ENCODE measurements at places on chromosomes 2 and 18. TPM values are rescaled to one million over a fixed set of nuclear protein-coding genes. Genes with fewer than 3 reads are reported as not detected.

Gene SERPINB13
- total RNA-seq = not detected

- no peak overlapping the region for H3K4me3 ChIP-seq
- DNase-seq = no peak
- H3K27me3 ChIP-seq = no peaks in the 10 kb centered on the region
- no peak overlapping the region for H3K27ac ChIP-seq
- no peaks in the 10 kb centered on the region for H3K36me3 ChIP-seq
Measured at GRCh38 chr2:126771094-126771493, 115.1 kb downstream of the GYPC start.

DNA sequence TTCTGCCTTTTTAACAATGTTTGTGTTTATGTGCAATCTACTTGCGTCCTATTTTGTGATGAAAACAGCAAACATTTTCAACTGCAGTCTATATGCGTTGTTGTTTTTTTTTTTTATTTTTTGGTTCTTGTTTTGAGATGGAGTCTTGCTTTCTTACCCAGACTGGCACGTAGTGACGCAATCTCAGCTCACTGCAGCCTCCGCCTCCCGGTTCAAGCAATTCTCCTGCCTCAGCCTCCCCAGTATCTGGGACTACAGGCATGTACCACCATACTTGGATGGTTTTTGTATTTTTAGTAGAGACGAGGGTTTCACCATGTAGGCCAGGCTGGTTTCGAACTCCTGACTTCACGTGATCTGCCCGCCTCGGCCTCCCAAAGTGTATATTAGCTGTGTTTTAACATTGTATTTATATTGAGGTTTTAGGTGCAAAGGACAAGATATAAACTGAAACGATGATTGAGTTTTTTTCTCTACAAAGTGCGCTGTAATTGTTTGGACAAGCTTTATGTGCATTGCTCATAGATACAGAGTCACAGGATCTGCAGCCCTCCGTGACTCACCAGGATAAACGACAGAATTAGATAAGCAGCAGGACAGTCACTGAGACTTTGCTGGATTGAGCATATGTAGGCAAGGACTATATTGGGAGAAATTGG lies 17.4 kb downstream of the CDH7 start:
- no peaks in the 10 kb centered on the region for H3K27me3 ChIP-seq
- DNase-seq = no peak
- H3K36me3 ChIP-seq = no peaks in the 10 kb centered on the region
- H3K4me1 ChIP-seq = no peaks in the 10 kb centered on the region

- H3K4me1 ChIP-seq = no peaks in the 10 kb centered on the region
- H3K27ac ChIP-seq = no peak overlapping the region
- H3K27me3 ChIP-seq = no peaks in the 10 kb centered on the region
- H3K36me3 ChIP-seq = no peaks in the 10 kb centered on the region
- H3K4me3 ChIP-seq = no peak overlapping the region
Measured at GRCh38 chr18:57957210-57957609, 86.8 kb upstream of the NEDD4L start.

DNA sequence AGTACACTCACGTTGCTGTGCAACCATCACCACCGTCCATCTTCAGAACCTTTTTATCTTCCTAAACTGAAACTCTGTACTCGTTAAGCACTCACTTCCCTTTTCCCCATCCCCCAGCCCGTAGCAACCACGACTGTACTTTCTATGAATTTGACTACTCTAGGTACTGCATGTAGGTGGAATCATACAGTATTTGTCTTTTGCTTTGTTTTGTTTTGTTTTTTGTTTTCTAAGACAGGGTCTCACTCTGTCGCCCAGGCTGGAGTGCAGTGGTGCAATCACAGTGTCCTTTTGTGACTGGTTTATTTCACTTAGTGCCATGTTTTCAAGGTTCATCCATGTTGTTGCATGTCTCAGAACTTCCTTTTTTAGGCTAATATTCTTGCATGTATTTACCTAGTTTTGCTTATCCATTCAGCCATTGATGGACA lies 7.0 kb upstream of the TYMS start:
- H3K36me3 ChIP-seq = no peaks in the 10 kb centered on the region
- no peak overlapping the region for H3K4me3 ChIP-seq
- H3K27me3 ChIP-seq = no peaks in the 10 kb centered on the region
- no peak for DNase-seq

DNA sequence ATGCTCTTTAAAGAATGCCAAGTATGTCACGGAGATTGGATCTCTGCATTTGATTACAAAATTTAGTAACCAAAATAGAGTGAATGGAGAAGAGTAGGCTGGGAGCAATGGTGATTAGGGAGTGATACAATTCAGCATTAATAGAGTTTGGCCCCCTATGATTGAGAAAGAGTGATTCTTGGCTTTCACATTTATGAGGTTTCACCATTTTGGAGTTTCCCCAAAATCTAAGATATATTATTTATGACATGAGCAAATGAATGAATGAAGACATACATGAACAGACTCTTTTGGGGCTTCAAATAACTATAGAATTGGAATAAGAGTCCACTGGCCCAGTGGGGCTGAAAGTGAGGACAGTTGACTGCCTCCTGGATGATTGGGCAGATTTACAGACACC lies 255.2 kb downstream of the LPIN1 start:
- H3K4me1 ChIP-seq = no peaks in the 10 kb centered on the region
- no peaks in the 10 kb centered on the region for H3K36me3 ChIP-seq
- H3K27ac ChIP-seq = no peak overlapping the region
- H3K27me3 ChIP-seq = no peaks in the 10 kb centered on the region
- H3K4me3 ChIP-seq = no peak overlapping the region

Gene SP3
- total RNA-seq = 36.5 TPM

Gene STAT4
- 4.6 TPM for total RNA-seq

DNA sequence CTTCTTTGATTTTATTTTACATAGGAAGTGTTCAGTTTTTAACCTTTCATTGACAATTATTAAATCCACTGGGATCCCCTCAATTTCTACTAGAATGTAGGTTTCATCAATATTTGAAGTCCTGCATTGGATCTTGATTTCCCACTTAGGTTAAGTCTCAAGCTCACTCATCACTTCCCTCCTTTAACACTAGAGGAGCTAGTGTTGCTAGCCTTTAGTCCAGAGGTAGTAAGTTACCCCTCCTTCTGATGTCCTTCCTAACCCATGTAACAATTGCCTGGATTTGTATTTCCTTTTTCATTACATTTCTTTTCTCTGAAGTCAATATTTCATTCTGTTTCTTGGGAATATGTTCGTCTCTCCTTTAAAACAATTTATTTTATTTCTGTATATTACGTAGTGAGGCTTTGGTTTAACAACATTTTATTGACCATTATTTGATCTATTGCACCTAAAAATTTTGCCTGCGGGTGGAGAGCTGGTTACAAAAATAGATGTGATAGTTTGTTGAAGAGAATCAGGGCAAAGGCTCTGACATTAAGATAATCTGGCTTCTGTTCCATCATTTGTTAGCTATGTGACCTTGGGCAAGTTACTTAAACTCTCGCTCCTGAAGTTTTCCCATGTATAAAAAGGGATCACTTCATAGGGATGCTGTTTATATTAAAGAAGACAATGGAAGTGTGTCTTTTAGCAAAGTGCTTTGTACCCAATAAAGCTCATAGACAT lies 833.0 kb downstream of the SLC4A3 start:
- H3K4me3 ChIP-seq = no peak overlapping the region
- no peaks in the 10 kb centered on the region for H3K36me3 ChIP-seq
- no peak for DNase-seq
- H3K27ac ChIP-seq = no peak overlapping the region

DNA sequence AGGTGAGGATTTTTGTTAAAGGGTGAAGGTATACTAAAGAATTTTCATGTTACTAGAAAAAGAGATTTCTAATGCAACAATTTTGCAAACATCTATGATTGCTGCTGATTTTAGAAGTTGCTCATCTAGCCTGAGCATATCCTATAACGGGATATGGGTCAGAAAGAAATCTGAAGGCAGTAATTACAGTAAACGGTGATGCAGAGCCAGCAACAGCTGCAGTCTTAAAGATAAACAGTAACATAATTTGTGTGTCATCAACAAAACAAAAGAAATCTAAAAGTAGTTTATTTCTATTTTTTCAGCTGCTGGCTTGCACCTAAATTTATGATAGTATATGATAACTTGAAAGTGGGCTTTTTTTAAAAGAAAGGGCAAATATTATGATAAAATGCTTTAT lies 215.7 kb downstream of the SLC4A10 start:
- H3K4me1 ChIP-seq = no peaks in the 10 kb centered on the region
- H3K27ac ChIP-seq = no peak overlapping the region
- no peaks in the 10 kb centered on the region for H3K27me3 ChIP-seq

- no peaks in the 10 kb centered on the region for H3K4me1 ChIP-seq
- H3K4me3 ChIP-seq = no peak overlapping the region
- H3K27ac ChIP-seq = no peak overlapping the region
- no peak for DNase-seq
Measured at GRCh38 chr2:163644238-163644637, 91.6 kb downstream of the FIGN start.

Gene UGT1A3
- 49.3 TPM for total RNA-seq

- no peaks in the 10 kb centered on the region for H3K27me3 ChIP-seq
- H3K4me1 ChIP-seq = no peaks in the 10 kb centered on the region
- DNase-seq = no peak
- no peaks in the 10 kb centered on the region for H3K36me3 ChIP-seq
- H3K27ac ChIP-seq = no peak overlapping the region
Measured at GRCh38 chr2:178830451-178830850, 23.2 kb upstream of the TTN start.

DNA sequence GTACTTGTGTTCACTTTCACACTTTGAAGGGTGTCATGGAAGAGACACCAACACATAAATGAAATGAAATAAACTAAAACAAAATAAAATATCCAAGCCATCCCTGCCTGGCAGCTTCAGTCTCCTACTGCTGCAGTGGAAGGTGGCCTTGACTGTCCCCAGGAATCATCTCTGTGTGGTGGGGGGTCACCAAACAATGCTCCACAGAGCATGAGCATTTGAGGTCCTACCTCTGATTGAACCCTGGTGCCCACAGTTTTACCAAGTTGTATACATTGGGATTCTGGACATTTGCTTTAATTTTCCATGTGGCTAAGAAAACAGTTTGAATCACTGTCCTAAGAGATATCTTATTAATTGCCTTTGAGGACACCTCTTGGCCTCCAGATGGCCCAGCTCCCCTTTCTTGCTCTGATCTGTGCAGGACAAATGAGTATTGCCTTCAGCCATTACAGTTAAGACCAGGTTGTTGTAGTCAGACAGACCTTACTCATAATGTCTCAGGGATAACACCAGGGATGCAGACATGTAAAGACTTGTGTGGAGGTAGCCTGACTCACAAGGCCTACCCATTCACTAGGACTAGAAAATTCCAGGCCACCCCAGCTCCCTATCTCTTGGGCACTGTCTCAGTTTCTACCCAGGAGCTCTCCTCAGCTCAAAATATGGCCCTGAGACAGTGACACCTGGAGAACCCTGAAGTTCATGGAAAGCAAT lies 195.0 kb downstream of the MYCN start:
- no peaks in the 10 kb centered on the region for H3K27me3 ChIP-seq
- no peak overlapping the region for H3K4me3 ChIP-seq
- H3K27ac ChIP-seq = no peak overlapping the region
- no peaks in the 10 kb centered on the region for H3K36me3 ChIP-seq
- DNase-seq = no peak

- H3K27me3 ChIP-seq = no peaks in the 10 kb centered on the region
- no peak for DNase-seq
- H3K36me3 ChIP-seq = no peaks in the 10 kb centered on the region
- H3K27ac ChIP-seq = no peak overlapping the region
- H3K4me1 ChIP-seq = no peaks in the 10 kb centered on the region
Measured at GRCh38 chr2:74357627-74358026, 14.4 kb upstream of the SLC4A5 start.

GRCh38 chr18:12721495-12722275 lies 18.8 kb downstream of the PSMG2 start:
- peaks cover 34% of the 10 kb centered on the region for H3K36me3 ChIP-seq
- no peaks in the 10 kb centered on the region for H3K27me3 ChIP-seq
- H3K4me1 ChIP-seq = no peaks in the 10 kb centered on the region
- H3K27ac ChIP-seq = no peak overlapping the region

DNA sequence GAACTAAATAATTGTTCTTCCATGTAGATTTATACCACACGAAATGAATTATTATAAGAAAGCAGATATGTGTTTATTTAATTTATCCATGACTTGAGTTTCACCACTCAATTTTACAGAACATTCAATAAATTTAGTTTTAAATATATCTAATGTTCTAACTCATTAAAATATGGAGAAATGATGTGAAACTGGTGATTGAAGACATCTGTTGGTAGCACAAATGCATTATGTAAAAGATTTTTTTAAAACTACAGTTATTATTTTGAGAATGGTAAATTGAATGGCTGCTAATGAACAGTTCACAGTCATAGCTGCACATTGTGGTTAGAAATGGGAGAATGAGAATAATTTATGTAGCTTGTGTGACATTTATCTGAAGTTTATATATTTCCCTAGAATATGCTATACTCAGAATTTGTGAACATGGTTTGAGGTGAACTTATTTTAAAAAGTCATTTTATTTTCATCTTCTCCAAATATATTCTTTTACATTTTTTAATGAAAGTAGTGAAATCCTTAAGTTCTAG lies 203.5 kb downstream of the DPP4 start:
- no peaks in the 10 kb centered on the region for H3K27me3 ChIP-seq
- H3K4me1 ChIP-seq = no peaks in the 10 kb centered on the region
- H3K36me3 ChIP-seq = no peaks in the 10 kb centered on the region
- DNase-seq = no peak

DNA sequence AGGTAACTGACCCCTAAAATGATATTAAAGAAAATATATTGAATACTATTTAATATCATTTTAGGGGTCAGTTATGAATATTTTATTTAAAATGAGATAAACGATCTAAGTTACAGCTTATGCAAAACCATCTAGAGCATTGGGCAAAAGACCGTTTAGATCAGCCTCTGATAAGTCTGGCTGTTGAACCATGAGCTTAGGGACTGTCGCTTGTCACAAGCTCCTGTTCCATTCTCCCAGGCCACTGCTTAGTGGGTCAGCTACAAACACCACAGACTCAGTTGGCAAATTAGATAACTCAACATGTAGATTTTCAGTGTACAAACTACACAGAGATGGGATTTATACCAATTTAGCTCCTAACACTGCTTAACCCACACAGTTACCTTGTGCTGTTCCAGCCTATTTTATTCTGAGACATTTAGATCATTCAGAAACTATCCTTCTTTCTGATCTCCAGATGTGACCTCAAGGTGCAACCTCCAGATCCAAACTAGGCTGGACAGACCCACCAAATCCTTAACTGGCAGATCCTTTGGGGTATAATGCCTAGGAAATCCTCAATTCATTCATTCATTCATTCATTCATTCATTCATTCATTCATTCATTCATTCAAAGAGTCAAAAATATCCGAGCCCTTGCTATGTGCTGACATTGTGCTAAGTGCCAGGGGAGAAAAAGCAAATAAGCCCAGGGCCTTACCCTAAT lies 82.8 kb downstream of the HRH4 start:
- H3K4me1 ChIP-seq = no peaks in the 10 kb centered on the region
- no peak for DNase-seq
- H3K27me3 ChIP-seq = no peaks in the 10 kb centered on the region

Gene RHOB
- total RNA-seq = 525 TPM

- H3K4me3 ChIP-seq = no peak overlapping the region
- no peaks in the 10 kb centered on the region for H3K27me3 ChIP-seq
- no peak overlapping the region for H3K27ac ChIP-seq
- no peaks in the 10 kb centered on the region for H3K4me1 ChIP-seq
Measured at GRCh38 chr2:128778843-128779242, 460.2 kb upstream of the HS6ST1 start.
